ENCODE measurements at places on chromosomes 7 and 10. TPM values are rescaled to one million over a fixed set of nuclear protein-coding genes. Genes with fewer than 3 reads are reported as not detected.

SLC29A4 gene
- 15.3 TPM for total RNA-seq

TES gene
- 58.6 TPM for total RNA-seq

TMEM236 gene
- total RNA-seq: 0.07 TPM

ACHE gene
- total RNA-seq: 2.2 TPM

DYDC1 gene
- total RNA-seq: not detected

All from A549 treated with RU486 at 1 μM for 4 hours (cell line).